T47D (cell line): ENCODE measurements at places on chromosomes 16 and 17.

- DNase-seq, result no peak
Observed at GRCh38 chr16:66658143-66658859, 38.2 kb downstream of the CMTM4 start.

DNA sequence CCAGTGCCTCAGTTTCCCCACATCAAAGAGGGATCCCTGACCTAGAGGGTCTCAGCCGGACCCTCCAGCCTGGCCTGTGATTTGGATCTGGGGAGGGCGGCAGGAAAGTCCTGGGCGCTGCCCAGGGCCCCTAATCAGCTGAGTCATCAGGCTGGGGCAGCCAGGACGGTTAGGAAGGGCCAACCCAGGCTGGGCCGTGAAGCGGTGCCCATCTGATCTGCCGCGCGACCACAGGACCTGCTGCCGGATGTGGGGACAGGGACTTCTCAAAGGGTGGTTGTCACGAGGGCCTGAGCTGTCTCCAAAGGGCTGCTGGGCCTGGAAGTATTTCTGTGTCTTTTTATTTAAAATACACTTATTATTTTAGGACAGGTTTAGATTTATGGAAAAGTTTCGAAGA is 4.4 kb downstream of the TPSAB1 start:
- no peak for DNase-seq

DNA sequence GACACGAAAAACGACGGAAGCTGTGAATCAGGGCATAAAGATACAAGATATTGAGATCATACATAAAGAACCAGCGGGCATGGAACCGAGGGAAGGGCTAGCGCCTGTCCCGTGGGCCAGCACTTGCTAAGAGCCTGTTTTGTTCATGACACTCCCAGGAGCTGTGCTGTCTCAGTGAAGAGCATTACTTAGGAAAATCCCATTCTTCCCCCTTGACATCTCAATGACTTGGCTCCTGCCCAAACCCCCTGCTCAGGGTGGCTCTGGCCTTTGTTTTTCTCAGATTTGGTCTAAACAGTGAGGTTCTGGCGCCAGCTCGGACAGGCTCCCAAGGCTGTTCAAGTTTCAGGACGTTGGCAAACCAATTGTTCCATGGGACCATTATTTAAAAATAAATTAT is 79.1 kb upstream of the SEC14L1 start:
- DNase-seq, result no peak

GRCh38 chr16:28139530-28139929 is 72.2 kb downstream of the XPO6 start:
- DNase-seq, result no peak

- no peak for DNase-seq
Observed at GRCh38 chr16:48950184-48950583, 331.5 kb downstream of the CBLN1 start.

DNA sequence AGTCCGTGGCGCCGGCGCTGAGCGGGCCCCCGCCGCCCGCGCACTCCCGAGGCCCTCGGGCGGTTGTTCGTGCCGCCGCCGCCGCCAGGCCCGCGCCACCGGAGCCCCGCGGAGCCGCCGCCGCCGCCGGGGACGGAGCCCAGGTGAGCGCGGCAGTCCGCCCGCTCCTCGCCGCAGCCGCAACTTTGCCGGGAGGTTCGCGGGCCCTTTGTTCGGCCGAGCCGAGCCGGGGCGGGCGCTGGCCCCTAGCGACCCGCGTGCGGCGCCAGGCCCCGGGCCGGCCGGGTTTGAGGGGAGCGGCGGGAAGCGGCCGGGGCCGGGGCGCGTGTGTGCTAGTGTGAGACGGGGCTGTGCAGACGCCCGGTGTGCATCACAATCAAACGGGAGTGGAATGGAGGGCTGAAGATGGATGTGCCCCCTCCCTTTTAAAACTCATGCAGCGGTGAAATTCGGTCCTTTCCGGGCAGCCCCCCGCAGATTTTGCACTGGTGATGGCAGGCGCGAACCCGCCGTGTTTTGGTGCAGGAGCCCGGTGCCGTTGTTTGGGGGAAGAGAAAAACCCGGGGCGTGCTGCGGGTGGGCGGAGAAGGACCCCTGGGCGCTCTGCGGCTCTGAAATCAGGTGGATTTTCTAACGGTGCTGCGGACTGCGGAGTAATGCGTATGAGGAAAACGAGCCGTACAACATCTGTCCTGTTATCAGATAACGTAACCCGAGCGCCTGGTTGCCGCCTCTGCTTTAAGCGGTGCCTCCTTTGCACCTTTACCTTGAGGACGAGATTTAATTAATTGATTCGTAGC is 823 bp downstream of the TNRC6C start:
- peak; percentile 72 for DNase-seq

DNA sequence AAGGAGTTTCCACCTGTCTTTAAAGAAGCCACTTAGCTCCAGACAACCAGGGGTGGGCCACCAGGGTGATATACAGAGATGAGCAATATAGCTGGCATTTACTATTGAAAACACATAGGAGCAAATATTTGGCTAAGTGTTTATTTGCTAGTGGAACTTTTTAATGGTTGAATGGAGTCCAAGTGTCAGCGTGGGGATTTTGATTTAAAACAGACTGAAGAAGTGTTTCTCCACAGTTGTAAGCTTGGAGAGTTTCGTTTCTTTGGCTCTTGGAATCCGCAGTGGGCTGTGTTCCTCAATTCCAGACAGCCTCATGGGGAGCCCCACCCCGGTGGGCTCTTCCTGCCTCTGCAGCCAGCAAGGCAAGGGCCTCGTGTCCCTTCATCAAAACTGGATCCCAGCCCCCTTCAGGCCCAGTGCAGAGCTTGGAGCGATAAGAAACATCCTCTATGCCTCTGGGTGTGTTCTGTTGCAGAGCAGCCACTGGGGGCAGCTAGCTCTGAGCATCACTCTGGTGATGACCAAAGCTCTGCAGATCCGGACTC is 36.1 kb downstream of the NOG start:
- DNase-seq, result no peak

- DNase-seq, result no peak
Observed at GRCh38 chr17:80888276-80889160, 103.1 kb upstream of the CHMP6 start.

DNA sequence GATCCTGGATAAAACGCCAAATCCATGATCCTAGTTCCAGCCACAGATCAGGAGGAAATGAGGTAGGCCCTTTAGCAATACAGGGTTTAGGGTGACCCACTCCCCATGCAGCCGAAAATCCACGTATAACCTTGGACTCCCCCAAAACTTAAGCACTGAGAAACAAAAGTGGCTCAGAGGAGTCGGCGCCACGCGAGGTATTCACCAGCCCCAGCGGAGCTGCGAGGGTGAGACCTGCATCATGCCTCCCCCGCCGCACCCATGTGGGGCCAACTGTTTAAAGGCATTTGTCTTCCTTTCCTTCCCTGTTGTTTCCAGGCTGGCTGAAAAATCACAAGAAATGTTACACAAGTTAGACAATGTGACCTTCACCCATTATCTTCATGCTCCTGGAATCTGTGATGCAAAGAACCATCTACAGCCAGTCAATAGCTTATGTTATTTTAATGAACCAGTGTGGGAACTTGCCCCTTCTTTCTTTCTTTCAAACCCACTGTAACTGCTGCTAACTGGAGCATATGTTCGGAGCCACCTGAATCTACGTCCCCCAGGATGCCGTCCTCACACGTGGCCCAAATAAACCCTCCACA is 98.2 kb upstream of the METRNL start:
- peak; percentile 2 for DNase-seq
